ENCODE measurements at places on chromosomes 12 and 14. TPM values are rescaled to one million over a fixed set of nuclear protein-coding genes. Genes with fewer than 3 reads are reported as not detected.
A peak's percentile ranks its signal among the peaks of the same experiment; 100 is the strongest.

Gene CCDC38
- not detected for total RNA-seq

Gene P2RX7
- 4.2 TPM for total RNA-seq

Gene MYF6
- 9.8 TPM for total RNA-seq

DNA sequence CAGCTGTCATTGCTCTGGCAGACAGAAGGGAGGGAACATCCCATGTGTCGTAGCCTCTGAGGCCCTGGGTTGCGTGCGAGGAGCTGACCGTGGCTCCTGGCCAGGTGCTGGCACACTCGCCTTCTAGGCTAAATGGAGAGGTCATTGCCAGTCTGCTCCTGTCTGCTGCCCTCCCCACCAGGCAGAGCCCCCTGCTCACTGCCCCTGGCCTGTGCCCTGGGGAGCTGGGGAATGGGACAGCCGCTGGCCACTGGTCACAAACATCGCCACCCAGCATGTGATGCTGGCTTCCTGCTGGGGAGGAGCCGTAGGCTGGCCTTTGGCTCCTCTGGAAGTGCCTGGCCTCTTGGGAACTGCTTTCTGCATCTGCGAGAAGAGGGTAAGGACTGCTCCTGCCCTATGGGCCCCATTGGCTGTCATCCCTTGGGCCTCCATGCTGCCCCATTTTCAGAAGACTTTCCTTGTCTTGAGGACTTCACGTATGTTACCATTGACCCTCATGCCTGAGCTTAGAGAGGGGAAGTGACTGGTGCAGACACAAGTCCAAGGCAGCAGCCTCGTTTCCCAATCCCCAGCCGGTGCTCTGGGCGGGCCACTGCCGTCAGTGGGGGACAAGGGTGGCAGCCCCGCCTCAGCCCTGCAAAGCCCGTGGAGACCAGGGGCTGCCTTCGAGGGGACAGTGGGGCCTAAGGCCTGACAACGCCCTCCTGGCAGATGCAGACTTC is 2.0 kb upstream of the TNFAIP2 start:
- peak; percentile 68 for DNase-seq

Gene B3GNT4
- total RNA-seq = 0.59 TPM

DNA sequence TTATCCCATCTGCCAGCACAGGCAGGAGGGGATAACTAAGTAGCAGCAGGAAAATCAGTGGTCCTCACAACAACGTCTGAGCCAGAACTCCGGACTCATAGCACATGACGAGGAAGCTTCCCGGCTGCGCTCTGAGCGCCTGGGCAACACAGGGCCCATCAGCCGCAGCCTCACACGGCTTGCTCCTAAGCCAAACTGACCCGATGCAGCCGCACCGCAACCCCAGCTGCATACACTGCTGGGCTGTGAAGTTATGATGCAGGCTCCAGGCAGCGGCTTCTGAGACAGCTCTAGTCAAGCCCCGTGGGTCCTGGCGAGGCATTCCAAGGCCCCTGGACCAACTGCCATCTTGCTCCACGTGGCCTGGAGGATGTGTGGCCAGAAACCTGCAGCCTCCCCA is 28.1 kb downstream of the ZFYVE21 start:
- DNase-seq = no peak

Gene MYO1H
- 2.4 TPM for total RNA-seq

- DNase-seq = no peak
Observed at GRCh38 chr12:83121897-83122622, 435.4 kb downstream of the TMTC2 start.

Gene ASB2
- total RNA-seq = 6.1 TPM

DNA sequence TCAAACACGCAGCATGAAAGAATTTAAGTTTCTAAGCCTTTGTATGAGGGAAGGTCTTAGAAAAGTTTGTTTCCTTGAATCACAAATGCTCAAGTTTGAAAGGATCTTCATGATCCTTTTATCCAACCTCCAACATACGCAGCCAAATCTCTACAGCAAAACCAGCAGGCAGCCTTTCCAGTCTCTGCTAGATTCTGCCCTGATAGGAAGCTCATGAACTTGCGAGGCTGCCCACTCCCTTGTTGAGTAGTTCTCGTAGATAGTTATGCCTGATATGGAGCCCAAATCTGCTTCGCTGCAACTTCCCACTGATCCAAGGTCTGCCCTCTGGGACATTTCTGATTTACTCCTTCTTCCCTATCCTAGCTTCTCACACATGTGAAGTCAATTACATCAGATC is 272.9 kb downstream of the EGLN3 start:
- DNase-seq = no peak

DNA sequence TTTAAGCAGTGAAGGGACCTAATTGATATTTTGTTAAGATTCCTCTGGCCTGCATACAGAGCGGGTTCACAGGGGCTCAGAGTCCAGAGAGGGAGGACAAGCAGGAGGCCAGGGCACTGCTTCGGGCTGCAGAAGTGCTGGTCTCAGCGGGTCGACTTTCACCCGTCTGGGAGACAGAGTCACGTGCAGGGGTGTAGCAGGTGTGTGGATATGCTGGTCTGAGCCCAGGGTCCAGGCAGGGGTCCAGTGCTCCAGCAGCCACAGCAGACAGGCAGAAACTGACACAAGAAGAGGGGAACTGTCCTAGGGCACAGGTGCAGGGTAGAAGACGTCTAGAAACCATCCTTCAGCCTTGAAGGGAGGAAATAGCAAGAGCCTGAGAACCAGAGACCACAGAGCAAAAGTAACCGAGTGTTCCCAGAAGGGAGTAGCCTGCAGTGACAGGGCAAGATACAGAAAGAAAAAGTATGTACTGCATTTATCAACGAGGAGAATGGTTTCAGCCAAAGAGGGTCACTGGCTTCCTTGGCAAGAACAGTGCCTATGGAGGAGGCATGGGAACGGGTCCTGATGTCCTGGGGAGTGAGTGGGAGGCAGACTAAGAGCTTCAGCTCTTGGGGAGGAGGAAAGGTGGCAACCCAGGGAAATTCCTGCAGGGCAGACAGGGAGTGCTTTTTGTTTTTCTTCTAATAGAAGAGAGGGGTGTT is 28.7 kb downstream of the FBXO21 start:
- DNase-seq = no peak

GRCh38 chr14:24908592-24909236 is 141.2 kb downstream of the STXBP6 start:
- no peak for DNase-seq

- no peak for DNase-seq
Observed at GRCh38 chr12:6923851-6924250, 3.9 kb upstream of the ATN1 start.

- peak; percentile 46 for DNase-seq
Observed at GRCh38 chr14:45084946-45085346, 1.0 kb downstream of the PRPF39 start.

DNA sequence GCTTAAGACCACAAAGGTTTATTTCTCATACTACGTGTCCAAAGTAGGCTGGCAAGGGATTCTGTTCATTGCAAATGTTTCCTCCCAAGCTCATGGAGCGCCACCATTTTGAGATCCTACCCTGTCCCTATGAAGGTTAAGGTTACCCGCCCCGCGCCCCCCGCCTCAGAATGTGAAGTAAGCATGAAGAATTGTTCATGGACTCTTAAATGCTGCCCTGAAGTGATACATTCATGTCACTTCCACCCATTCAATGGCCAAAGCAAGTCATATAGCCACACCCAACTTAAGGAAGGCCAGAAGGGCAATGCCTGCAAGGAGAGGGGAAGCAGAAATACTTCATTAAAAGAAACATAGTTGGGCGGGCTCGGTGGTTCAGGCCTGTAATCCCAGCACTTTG is 4.2 kb downstream of the TMEM253 start:
- no peak for DNase-seq

GRCh38 chr12:131702573-131702877 is 8.4 kb upstream of the SFSWAP start:
- DNase-seq = no peak

Gene KLRB1
- 0.79 TPM for total RNA-seq

Gene PPP1R12A
- total RNA-seq = 169 TPM

Gene ADCY6
- 34.8 TPM for total RNA-seq

- DNase-seq = no peak
Observed at GRCh38 chr14:58488550-58488949, 61.0 kb downstream of the KIAA0586 start.

DNA sequence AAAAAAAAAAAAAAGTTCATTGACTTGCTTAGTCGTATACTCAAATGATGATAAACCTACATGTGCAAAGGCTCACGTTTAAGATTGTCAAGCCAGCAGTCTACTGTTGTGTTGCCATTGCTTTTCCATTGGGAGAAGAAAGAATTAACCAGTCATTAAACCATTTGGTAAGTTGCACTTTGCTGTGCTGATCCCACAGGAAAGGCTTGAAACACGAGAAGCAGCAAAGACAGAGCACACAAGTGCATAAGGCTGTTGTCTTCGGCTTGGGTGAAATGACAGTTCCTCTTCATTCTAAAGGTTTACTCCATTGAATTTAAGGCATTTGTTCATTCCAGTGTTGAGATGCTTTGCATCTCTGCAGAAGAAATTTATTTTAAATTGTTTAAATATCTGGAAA is 50.1 kb downstream of the ZC3H14 start:
- DNase-seq = no peak

Gene RAD9B
- 0.79 TPM for total RNA-seq

Gene SLCO1A2
- total RNA-seq = not detected

DNA sequence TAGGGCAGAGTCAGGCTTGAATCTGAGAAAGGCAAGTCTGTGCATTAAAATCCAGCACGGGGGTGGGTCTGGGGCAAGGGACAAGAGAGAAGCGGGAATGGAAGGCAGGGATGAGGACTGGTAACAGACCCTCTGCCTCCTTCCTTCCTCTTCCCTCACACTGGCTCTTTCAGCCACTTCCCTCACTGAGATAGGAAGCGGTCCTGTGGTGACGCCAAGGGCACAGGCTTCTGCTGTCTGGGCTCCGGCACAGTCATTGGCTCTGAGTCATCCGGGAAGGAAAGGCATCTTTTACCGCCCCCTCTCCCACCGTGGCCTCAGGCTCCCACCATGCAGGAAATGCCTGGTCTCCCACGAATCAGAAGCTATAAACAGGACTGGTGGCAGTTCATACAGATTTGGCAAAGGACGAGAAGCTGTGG is 70.2 kb downstream of the ETV6 start:
- no peak for DNase-seq

Gene IL22
- not detected for total RNA-seq

GRCh38 chr14:44981198-44981597 is 19.2 kb downstream of the TOGARAM1 start:
- no peak for DNase-seq

DNA sequence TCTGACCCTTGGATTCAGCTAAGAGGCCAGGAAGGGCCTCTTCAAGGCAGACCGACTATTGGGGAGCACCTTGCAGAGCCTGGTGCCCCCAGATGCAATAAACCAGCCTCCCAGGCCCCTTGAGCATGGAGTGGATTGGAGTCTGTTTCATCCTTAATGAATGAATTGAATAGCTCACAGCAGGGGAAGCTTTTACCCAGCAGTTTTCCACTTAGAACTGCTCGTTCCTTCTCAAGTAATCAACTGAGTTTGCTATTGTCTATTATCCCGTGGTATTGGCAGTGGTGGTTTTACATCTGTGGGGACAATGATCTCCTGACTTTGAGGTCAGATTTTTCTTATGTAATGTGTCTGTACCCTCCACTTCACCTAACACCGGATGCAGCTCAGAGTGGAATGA is 197.6 kb downstream of the AACS start:
- no peak for DNase-seq

DNA sequence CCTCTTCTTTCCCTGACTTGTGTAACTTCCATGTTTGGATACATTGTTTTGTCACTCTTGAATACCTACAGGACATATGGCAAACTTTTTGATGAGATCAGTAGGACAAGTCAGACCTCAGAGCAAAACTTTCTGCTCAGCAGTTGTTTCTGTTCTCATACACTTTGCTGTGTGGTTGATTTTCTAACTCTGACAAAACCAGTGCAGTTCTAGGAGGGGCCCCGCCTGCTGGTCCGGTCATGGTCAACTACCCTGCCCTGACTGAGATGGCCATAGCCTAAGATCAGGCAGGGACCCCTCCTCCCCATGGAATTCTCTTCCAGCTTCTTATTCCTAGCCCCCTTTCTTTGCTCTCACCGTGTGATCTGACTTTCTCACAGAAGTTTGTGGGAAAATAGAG is 92.8 kb downstream of the OTOGL start:
- no peak for DNase-seq

Gene CKAP4
- 71.5 TPM for total RNA-seq

DNA sequence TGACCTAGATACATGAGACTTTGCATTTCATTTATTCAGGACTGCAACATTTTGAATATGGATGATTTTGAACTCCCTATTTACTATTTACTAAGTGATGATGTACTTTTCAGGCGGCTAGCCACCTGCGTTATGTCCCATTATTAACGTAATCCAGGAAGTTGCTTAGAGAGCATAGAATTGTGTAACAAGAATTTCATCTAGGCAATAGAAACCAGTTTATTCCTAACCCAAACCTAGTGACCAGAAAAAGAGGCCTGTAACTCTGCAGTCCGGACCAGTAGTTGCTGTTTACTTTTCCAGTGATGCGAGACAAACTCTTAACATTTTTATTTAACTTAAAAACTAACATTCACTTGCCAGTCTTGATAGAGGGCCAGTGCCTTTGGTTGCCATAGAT is 12.3 kb downstream of the NUDT4 start:
- DNase-seq = no peak

- DNase-seq = no peak
Observed at GRCh38 chr14:30966415-30967363, 58.8 kb upstream of the AP4S1 start.

Data from skin of body (tissue), 3 donors.